ENCODE measurements at places on chromosomes 7 and 10.

DNA sequence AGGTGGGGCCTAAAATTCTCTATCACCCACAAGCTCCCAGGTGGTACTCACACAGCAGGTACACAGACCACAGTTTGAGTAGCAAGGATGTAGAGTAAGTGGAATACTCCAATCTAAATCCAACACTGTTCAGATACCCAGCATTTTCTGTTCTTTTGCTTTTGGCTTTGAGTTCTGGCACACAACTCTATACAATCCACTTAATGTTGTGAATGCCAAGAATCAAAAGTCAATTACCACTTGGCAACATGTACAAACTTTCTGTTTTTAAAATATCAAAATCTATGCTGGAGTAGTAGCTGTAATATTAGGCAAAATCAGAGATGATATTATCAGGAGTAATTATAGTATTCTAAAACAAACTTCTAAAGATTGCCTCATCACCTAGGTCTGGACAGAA is 133.4 kb upstream of the LRRTM3 start:
- DNase-seq: no peak

GRCh38 chr7:100467638-100468373 is 3.7 kb upstream of the SPACDR start:
- DNase-seq: no peak

GRCh38 chr10:78619115-78619851 is 449.5 kb upstream of the ZMIZ1 start:
- DNase-seq: no peak

DNA sequence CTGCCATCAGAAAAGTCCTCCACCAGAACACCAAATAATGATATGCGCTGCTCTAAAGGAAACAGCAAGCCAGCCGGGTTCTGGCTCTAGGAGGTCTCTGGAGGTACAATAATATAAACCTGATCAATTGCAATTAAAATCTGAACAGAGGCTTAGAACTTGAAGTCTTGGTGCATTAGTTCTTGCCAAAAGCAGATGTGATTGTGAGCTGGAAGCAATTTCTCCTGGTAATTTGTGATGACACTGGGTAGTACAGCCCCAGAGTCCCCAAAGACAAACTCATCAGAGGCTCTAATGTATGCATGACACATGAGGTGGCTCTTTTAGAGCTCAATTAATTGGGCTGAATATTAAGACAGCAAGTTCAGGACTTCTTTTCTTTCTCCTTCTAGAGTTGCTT is 3.3 kb downstream of the ETV1 start:
- DNase-seq: no peak

- no peak for DNase-seq
These were observed 110.8 kb downstream of the TPK1 start for GRCh38 chr7:144725070-144725469.

- DNase-seq: no peak
These were observed 74.0 kb downstream of the JMJD1C start for GRCh38 chr10:63391812-63392211.

GRCh38 chr7:158966780-158967390 is 110.5 kb downstream of the DYNC2I1 start:
- DNase-seq: no peak

DNA sequence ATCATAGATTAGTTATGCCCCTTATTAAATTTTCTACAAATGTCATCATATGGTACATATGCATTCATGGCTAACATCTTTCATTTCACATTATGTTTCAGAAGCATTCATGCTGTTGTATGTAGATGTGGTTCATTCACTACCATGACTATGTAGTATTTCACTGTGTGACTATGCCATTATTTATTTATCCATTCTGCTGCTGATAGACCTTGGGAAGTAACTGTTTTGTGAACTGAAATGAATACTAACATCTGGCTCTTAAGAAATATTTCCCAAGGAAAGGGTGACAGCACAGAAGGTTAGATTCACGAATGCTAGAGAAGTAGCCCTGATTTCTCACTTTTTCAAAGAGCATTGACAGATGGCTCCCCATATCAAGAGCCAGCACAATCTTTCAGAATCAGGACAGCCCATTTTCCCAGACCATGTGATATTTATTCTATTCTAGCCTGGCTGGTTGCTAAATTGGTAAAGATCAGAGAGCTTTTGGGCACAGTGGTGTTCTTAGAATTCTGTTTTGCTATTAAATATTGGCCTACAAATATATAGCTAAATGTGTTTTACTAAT is 157.4 kb downstream of the DYNC1I1 start:
- DNase-seq: no peak

GRCh38 chr7:138934367-138934766 is 46.8 kb downstream of the KIAA1549 start:
- DNase-seq: no peak

GRCh38 chr10:79068562-79069324 is at the start of gene ZMIZ1:
Gene ZMIZ1, plus strand, starts transcription at chr10:79068966. Its CDS starts 132,667 bp downstream, at chr10:79201633.
- DNase-seq: peak; percentile 87

DNA sequence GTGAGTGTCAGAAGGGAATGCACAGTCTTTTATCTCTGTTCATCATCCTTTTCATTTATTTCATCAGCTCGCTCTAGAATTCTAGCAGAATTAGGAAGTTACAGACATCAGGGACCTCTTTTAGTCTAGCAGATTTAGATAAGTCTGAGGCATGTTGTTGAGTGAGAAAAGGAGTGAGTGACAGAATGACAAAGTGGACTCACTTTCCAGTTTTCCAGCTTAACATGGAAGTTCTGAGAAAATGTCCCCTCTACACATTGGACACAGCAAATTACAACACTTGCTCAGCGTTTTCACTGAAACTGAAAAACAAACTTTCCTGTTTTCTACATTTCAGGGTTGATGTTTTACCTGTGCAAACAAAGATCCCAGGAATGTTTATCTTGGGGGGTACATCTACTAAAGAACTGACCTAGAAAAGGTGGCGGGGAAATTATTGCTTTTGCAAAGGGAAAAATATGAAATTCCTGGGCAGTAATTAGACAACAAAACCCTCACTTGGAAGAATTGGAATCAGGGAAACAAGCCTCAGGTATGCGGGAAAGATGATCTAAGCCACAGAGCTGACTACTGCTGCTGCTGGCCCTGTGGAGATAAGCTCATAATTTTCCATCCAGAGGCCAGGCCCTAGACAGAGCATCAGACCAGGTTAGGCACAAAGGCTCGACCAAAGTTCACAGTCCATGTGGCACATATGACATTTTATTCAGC is 14.6 kb upstream of the CYP3A5 start:
- DNase-seq: no peak

DNA sequence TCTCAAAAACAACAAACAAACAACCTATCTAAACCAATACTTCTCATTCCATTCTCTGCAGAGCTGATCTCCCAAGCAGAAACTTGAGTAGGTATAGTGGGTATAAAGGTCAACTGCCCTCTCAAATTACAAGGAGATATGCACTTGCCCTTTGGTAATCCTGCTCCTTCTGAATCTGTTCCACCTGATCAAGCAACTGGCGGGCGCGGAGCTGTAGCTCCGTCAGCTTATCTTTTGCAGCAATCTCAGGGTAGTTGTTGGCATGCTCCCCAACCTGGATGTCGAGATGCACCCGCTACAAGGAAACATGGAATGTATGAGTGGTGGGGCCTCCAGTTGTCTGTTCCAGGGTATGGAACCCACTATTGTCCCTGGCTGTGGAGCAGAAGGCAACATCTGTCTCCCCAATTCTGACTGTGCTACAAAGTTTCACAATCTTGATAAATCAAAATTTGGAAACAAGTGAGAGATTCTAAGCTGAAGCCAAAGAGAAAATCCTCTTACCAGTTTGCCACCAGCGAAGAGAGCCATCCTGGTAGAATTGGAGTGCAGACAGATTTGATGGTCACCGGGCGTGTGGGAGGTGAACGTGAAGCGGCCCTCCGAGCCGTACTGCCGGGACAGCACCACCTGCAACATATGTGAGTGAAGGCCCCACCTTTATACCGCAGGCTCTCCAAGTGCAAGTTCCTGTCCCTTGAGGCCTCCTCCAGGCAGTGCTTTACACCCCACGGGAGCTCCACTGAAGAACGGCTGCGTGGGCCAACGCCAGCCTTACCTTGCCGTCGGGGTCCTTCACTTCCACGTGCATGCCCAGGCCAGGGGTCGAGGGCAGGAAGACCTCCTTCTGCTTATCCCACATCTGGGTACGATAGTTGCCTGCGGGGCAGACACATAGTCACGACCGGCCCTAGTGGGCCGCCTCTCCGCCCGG is 819 bp downstream of the TMED4 start:
- DNase-seq: no peak

DNA sequence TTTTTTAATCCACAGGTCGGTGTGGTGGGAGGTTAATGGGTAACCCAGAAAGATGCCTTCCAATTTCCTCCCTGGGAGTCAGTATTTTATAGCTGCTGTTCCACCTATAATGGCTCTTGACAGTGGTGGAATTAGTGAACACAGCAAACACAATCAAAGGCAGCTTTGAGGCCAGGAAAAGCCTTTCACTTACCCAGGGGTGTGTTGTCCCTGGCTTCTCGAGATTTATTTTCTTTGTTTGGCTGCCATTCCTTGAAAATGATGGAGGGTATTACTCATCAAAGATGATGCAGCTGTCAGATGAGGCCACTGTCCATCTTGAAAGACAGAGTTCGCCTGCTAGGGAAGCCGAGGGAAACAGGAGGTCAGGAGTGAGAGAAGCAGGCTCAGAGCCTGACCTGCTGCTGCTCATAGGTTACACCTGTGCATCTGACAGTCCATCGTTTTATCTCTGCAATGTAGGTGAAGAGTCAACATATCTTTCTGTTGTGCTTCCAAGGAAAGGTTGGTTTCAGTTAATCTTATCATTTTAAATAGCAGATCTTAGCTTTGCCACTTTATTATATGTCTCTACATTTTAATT is 221.6 kb downstream of the XPNPEP1 start:
- DNase-seq: no peak

DNA sequence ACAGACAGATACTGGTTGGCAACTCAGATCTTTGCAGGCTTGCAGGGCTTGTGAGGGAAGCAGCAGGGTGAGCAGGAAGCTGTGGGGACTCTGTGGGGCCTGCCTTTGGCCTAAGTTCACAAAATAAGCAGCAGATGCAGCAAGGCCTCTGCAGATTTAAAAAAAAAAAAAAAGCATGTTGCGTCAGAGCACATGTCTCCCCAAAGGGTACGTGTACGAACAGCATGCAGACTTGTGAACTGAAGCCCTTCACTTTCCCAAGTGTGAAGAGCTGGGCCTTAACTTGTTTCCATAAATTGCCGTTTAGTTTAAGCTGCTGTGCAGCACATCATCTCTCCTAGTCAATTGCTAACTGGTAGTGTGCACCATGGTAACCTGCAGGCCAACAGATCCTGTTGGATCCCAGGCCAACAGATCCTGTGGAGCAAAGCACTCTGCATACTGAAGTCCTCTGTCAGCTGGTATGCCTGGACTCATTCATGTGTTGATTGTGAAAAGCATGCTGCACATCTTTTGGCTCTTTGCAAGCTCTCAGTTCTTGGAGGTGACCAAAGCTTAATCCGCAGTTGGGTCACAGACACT is 10.8 kb upstream of the XPNPEP1 start:
- no peak for DNase-seq

DNA sequence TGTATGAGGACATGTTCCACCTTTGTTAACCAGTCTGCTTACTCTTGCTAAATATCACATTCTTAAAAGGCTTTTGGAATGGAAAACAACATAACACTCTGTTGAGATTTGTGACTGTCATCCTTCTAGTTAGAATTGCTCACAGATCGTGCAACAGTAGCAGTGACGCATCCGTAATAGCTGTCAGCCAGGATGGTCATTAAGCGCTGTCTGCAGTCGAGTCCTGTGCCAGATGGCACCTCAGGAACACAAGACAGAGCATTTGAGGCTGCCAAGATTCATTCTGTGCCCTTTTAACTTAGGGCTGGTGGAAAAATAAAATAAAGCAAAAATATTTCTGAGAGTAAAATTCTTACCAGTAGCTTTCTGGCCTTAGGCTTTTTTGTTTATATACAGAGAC is 348.6 kb downstream of the ANKRD7 start:
- DNase-seq: no peak

GRCh38 chr7:123329988-123330643 is 130.3 kb upstream of the SLC13A1 start:
- no peak for DNase-seq

- no peak for DNase-seq
These were observed 138.4 kb upstream of the HGF start for GRCh38 chr7:81908220-81908619.

DNA sequence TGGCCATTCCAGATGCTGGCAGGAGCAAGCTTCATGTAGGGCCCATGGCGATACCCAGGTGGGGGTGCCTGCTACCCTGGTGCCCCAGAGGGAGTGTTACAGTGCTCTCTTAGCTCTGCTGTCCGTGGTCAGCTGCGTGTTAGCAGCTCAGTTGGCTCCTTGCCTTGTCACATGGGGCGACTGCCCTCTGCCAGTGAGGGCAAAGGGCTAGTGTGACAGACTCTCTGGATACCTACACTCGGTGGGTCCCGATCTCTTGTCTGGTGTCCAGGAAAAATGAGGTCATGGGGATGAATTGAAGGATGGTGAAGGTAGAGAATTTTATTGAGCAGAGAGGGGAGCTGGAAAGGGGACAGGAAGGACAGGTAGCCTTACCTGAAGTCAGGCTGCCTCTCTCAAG is 152.2 kb downstream of the CYP26A1 start:
- DNase-seq: no peak

GRCh38 chr10:20429742-20430141 is 467.4 kb downstream of the NEBL start:
- DNase-seq: no peak

GRCh38 chr7:158684329-158684728 is 20.3 kb downstream of the NCAPG2 start:
- DNase-seq: peak; percentile 17
